Right hindlimb (tissue), 1 donor: ENCODE measurements at places on chromosomes 11 and 22.

- DNase-seq = no peak
Measured at GRCh38 chr22:30855677-30856518, 112.7 kb downstream of the MORC2 start.

GRCh38 chr22:46446799-46447198 is 90.6 kb downstream of the CELSR1 start:
- no peak for DNase-seq

DNA sequence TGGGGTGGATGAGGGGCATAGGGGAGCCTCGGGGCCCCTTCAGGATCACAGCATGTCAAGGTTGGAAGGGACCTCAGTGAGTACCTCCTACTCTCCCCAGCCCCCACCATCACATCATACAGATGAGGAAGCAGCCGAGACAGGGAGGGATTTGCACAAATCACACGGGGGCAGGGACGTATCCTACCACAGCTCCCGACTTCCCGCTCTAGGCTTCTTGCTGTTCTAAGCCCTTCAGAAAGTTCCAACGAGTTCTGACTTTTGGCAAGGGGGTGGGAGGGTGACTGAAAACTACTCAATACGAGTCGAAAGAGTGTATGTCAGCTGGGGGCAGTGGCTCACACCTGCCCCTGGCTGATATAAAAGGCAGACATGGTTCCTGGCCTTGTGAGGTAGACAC is 4.7 kb upstream of the RAD9A start:
- DNase-seq = no peak

- DNase-seq = no peak
Measured at GRCh38 chr11:27619039-27619574, 81.1 kb downstream of the BDNF start.

DNA sequence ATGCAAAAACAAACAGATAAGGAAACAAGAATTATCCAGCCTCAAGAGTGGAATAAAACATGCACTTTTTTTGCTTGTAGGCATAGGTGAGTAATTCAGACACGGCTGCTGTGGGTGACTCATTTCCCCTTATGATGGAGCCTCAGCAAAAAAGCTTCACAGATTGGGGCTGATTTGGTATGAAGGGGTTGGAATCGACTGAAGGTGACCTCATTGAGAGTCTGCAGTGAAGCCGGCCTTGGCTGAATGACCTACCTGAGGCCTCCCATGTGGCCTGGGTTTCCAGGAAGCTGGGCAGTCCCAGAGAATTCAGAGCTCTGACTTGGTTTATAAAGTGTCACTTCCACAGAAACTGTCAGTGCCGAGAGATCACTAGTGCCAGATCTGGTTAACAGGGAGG is 34.2 kb upstream of the VPREB1 start:
- no peak for DNase-seq

DNA sequence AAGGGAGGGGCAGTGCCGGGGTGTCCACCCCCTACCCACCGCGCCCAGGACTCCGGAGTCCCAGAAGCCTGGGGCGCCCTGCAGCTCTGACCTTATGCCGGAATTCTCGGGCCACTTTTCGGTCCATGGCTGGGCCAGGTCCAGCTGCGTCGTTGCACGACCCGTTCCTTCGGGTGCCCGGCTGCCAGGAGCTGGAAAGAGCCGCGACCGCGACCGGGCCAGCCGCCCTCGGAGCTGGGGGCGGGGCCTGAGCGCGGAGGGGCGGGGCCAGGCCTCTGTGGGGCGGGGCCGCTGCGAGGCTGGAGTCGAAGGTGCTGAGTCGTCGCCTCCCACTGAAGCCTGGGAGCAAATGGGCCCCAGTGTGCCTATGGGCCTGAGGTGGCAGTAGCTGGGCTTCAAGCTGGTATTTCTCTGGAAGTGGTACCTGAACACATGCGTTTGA is at the start of gene USH1C:
Gene USH1C (minus strand): TSS at position 236 of the 442 bp plus-strand sequence. CDS start 109 bp downstream, at position 127.
- DNase-seq = no peak

DNA sequence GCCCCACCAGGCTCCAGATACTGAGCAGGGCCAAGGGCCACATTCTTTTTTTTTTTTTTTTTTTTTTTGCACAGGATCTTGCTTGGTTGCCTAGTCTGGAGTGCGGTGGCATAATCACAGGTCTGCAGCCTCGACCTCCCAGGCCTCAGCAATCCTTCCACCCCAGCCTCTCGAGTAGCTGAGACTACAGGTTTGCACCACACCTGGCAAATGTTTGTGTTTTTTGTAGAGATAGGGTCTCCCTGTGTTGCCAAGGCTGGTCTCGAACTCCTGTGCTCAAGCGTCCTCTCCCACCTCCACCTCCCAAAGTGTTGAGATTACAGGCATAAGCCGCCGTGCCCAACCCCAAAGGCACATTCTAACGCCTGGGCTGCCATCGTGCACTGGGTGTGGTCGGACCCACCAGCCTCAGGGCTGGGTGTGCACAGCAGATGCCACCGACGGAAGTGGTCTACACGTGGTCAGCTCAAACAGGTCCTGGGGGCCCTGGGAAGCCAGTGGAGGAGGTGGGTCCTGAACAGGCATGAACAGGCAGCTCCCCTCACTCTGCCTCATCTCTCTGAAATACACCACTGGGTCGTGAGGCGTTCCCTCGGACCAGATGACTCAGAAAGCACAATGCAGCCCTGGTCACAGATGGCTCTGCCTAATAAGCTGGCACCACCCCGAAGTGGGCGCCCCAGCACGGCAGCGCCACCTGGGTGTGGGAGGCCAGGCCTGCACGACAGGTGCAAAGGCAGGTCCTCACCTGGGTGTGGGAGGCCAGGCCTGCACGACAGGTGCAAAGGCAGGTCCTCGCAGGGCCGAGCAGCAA is 5.1 kb upstream of the B4GALNT4 start:
- peak; percentile 16 for DNase-seq

DNA sequence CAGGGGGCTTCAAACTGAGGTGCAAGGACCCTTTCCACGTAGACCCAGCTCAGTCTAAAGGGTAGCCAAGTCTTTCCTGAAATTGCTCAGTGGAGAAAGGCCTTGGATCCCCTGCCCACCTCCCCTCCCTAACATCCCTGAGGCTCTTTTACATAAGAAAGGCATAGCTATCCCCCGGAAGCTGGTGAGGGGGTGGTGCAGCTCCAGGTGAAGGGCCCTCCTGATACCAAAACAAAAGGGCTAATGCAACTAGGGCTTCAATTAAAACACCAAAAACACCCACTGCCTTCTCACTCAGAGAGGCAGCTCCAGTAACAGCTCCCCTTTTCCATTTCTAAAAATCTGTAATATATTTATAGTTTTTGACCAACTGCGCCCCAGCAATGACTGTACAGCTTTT is 5.8 kb downstream of the SHANK2 start:
- DNase-seq = no peak

- DNase-seq = no peak
Measured at GRCh38 chr11:69436041-69436982, 45.2 kb upstream of the LINC01488 start.

DNA sequence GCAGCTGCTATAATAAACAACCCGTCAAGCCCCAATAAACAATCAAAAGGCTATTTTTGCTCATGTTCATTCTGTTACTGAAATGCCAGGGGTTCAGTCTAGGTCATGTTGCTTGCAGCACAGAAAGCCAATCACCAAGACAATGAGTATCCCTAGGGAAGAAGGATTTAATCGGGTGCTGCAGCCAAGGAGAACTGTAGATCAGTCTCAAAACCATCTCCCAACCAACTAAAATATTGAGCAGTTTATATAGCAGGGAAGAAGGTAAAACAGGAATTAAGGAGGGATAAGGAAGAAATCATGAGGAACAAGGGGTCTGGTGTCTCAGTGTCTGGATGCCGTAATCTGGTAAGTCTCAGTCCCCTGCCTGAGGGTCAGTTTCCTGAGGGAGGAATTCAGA is 169.5 kb downstream of the BLID start:
- DNase-seq = no peak

DNA sequence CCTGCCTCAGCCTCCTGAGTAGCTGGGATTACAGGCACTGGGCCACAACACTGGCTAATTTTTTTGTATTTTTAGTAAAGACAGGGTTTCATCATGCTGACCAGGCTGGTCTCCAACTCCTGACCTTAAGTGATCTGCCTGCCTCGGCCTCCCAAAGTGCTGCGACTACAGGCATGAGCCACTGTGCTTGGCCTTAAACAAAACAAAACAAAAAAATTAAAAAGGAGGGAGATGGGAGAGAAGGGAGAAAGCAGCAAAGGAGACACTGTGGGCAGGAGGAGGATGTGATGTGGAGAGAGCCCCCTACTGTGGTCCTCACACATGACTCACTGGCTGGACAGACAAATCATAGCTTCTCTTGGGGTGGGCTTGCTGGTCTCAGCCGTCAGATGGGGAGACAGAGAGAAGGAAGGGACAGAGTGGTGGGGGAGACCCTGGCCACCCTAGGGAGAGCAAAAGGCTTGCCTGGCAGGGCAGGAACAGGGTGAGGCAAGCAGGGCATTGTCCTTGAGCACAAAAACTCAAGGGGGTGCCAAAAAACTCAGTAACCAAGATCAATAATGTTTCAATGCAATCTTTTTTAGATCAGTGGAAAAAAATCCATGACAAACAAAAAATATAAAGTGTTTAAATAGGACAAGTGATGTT is 31.6 kb downstream of the TPST2 start:
- DNase-seq = no peak

- no peak for DNase-seq
Measured at GRCh38 chr11:11604370-11604990, 17.3 kb downstream of the GALNT18 start.

GRCh38 chr22:47449508-47450270 is 687.2 kb downstream of the TBC1D22A start:
- DNase-seq = no peak

- DNase-seq = no peak
Measured at GRCh38 chr11:66789097-66789890, 53.9 kb upstream of the RCE1 start.

DNA sequence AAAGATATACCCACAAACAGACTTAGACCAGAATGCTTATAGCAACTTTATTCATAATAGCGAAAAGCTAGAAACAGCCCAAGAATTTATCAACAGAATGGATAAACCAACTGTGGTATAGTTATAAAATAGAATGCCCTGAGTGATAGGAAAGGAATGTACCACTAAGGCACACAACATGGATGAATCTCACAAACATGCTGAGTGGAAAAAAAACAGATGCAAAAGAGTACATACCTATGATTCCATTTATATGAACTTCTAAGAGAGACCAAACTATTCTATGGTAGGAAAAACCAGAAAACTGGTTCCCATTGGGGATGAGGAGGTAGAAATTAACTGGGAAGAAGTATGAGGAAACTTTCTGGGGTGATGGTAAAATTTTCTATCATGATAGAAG is 40.4 kb upstream of the GRIK4 start:
- no peak for DNase-seq

- no peak for DNase-seq
Measured at GRCh38 chr11:48063424-48063978, 83.1 kb downstream of the PTPRJ start.

DNA sequence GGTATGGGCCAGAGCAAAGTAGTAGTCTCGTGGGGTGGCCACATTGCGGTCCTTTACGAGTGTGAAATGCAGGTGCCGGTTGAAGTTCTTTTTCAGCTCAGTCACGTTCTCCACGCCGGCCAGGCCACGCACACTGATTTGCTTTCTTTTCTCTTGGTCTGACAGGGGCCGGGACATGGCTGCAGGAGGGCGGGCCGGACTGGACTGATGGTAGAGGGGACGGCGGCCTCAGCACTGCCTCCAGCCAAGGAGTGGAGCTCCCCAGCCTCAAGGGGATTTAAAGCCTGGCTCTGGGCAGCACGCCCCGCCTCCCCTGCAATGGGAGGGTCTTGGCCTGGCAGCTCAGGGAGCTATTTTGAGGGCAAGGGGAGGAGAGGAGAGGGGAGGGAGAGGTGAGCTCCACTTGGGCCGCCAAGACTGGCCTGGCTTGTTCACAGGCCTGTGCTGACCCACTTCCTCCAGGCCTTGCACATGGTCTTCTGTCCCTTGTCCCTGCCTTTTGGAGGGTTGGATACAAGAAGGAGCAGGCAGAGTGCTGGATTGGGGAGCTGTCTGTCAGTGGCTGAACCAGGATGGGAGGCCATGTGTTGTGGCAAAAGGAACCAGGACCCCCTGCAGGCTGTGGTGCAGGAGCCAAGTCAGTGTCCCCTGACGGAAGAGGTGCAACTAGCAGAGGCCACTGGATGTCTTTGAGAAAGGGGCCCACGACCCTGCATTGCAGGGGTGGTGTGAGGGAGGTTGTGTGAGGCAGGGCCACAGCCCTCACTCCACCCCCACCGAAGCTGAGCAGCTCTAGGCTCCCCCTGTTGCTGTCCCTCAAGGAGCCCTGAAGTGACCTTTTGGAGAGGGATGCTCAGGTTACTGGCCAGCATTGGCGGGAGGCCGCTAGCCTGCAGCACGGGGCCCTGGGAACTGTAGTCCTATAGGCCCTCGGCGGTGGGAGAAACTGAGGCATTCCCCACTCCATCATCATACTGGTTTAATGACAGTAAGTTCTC is at the start of gene PYGM:
Gene PYGM (minus strand): TSS at position 253 of the 998 bp plus-strand sequence. CDS start 76 bp downstream, at position 177.
- DNase-seq = peak; percentile 94

GRCh38 chr11:23138761-23139160 is 278.5 kb upstream of the CCDC179 start:
- no peak for DNase-seq

DNA sequence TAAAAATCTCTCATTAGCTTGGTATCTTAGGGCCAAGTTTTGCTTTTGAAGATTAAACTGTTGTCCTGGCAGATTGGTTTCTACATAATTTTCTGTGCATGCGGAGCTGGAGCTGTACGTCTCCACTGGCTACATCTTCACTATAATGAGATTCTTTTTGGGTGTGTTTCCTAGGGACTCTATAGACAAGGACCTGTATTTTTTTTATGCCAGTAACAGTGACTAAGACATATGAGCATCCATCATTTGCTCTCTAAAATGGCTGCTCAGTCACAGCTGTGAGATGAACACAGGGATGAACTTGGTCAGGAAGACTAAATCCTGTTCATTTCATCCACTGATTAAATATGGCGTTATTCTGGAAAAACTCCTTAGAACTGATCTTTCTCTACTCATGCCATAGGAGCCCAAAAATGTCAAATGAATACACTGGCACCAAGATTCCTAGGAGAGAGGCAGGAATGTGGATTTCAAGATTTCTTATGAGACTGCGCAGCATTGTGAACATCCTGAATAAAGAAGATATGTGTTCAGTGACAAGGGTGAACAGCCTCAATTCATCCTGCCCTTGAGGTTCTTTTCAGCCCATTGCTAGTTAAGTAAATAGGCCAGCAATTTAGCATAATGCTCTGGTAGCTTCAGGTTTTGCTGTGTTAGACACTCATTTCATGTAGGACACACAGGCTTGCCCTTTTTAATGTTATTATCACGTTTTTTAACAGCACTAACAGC is 168.2 kb downstream of the NCAM1 start:
- DNase-seq = no peak

DNA sequence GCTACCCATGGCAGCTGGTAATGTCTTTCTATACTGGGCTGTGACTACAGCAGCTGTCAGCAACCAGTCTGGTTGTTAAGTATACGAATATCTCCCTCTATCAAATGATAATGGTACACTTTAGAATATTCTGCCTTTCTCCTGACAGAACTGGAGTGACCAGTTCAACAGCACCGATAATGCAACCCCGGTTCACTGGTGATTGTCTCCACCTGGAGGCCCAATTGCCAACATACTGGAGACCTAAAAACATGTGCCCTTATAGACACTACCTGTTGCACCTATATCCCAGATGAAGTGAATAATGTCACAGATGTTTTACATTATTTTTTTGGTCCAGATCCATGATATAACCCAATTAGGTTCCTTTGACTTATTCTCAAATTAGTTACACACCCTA is 21.1 kb downstream of the OR5P2 start:
- no peak for DNase-seq

- peak; percentile 92 for DNase-seq
Measured at GRCh38 chr11:117199053-117199915, at the start of gene TAGLN. Gene TAGLN, plus strand, starts transcription at chr11:117199370. Its CDS starts 3,644 bp downstream, at chr11:117203014.
